Suppressor macrophage treated with lipopolysaccharide for 1 hour (primary cell): ENCODE measurements at places on chromosomes 11 and 22.
A peak's percentile ranks its signal among the peaks of the same experiment; 100 is the strongest.

GRCh38 chr11:114109206-114110090 lies 49.9 kb downstream of the ZBTB16 start:
- no peak for DNase-seq

GRCh38 chr11:76190376-76190775 lies 15.9 kb downstream of the WNT11 start:
- DNase-seq: no peak

DNA sequence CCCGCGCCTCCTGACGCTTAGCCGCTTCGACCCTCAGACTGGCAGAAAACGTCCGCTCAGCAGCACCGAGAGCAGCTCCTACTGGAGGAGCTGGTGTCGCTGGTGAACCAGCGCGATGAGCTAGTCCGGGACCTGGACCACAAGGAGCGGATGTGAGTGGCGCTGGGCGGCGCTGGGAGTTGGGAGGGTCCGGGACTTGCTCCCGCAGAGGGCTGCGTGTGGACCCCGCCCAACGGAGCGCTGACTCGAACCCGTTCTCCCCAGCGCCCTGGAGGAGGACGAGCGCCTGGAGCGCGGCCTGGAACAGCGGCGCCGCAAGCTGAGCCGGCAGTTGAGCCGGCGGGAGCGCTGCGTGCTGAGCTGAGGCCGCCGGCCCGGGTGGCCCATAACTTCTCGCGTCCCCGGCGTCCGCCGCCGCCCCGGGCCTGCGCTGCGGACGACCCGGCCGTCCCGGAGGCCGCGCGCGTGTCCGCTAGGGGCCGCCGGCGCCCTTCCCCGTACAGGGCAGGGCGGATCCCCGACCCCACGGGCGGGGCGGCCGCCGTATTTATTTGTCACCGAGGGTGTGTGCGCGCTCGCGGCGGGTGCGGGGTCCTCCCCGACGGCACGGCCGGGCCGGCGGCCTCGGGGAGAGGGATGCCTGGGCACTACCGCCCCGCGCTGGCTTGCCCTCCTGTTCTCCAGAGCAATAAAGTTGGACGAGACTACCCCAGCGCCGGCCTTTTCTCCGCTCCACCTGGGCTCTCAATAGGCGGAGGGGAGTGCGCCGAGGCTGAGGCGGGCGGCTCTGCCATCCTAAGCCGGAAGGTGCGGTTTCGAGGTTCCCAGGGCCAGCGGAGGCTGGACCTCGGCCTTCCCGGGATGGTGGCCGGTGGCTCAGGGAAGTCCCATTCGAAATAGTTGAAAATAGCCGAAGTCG lies 3.4 kb downstream of the KCNK7 start:
- DNase-seq: no peak

DNA sequence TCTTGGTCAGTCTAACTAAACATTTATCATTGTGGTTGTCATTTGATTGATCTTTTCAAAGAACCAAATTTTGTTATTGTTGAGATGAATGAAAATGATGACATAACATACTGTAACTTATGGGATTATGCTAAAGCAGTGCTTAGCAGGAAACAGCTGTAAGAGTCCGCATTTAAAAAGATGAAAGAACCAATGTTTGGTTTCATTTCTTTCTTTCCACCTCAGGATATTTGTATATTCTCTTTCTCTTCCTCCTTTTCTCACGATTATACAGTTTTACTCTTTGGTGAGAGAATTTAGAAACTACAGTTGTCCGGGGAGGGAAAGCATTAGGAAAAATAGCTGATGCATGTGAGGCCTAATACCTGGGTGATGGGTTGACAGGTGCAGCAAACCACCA lies 23.1 kb downstream of the PIH1D2 start:
- DNase-seq: peak; percentile 50

DNA sequence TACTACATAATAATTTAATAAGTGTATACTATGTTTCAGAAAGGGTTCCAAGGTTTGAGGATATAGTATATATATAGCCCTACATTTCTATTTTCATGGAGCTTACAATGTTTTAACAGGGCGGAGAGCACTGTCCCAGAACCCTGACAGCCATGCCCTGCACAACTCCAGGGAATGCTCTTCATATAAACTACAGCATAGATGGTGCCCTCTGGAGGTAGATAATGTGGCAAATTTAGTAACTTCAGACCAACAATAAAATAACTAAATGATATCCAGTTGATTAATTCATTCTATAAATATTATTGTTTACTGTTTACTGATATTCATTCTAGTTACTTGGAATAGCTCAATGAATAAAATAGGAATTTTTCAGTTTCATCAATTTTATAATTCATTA lies 693.7 kb upstream of the CCDC179 start:
- no peak for DNase-seq

DNA sequence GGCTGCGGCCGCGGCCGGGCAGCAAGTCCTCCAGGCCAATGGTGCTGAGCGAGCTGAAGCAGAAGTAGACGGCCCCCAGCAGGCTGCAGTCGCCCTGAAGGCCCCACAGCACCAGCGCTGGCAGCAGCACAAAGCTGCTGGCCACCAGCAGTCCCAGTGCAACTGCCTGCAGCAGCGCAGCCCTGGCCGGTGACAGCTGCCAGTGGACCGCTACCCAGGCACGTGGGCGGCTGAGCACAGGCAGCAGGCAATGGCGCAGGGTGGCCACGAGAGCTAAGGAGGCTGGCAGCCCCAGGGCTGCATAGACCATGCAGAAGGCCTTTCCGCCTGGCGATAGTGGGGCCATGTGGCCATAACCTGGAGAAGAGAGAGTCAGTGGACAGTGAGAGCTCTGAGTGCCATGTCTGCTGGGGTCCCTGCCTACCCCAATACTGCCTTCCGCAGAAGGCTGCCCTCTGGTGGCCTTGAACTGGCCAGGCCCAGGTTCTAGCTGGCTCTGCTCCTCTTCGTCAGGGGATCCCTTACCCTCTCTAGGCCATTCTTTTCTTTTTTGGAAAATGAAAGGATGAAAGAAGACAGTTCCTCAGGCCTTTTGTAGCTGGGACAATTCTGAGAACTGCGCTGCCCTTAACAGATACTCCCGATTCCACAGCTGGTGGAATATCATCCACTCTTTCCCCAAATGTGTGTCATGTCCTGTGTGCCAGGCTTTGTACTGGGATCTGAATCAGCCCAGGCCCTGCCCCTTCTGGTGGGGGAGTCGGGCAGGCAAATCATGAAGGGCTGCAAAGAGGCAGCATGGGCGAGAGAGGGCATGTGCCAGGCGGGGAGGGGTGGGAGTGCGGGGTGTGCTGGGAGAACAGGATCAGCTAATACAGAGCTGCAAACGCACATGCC lies 1.8 kb downstream of the KCNK7 start:
- peak; percentile 56 for DNase-seq

GRCh38 chr22:37940698-37941376 lies 12.6 kb downstream of the C22orf23 start:
- DNase-seq: peak; percentile 42

GRCh38 chr22:24706732-24707469 lies 67.6 kb downstream of the PIWIL3 start:
- DNase-seq: no peak

- DNase-seq: no peak
Observed at GRCh38 chr22:38733724-38734381, 21.9 kb downstream of the SUN2 start.

- DNase-seq: no peak
Observed at GRCh38 chr11:66749091-66749490, 20.1 kb upstream of the SPTBN2 start.

- peak; percentile 68 for DNase-seq
Observed at GRCh38 chr11:3109921-3110706, 52.9 kb upstream of the CARS1 start.

- no peak for DNase-seq
Observed at GRCh38 chr11:76026281-76026680, 180.0 kb downstream of the WNT11 start.

DNA sequence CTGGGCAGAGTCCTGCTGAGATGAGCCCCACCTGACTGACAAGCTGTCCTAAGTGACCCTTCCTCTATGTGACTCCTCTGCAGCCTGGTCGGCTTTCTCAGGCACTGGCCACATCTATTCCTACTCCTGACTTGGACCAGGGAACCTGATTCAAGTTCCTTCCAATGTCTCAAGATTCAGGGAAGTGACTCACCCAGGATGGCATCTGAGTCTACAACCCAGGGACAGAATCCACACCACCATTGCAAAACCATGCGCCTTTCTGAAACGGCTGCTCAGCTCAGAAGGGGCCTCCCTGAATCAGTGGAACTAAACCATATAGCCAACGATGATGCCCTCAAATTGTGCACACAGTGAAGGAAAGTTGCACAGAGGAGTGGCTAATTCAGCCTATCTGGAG lies 63.9 kb upstream of the CSNK2A3 start:
- peak; percentile 78 for DNase-seq

- no peak for DNase-seq
Observed at GRCh38 chr11:122156940-122157382, 40.9 kb upstream of the BLID start.

- DNase-seq: peak; percentile 14
Observed at GRCh38 chr11:128574576-128575011, 12.8 kb downstream of the ETS1 start.

DNA sequence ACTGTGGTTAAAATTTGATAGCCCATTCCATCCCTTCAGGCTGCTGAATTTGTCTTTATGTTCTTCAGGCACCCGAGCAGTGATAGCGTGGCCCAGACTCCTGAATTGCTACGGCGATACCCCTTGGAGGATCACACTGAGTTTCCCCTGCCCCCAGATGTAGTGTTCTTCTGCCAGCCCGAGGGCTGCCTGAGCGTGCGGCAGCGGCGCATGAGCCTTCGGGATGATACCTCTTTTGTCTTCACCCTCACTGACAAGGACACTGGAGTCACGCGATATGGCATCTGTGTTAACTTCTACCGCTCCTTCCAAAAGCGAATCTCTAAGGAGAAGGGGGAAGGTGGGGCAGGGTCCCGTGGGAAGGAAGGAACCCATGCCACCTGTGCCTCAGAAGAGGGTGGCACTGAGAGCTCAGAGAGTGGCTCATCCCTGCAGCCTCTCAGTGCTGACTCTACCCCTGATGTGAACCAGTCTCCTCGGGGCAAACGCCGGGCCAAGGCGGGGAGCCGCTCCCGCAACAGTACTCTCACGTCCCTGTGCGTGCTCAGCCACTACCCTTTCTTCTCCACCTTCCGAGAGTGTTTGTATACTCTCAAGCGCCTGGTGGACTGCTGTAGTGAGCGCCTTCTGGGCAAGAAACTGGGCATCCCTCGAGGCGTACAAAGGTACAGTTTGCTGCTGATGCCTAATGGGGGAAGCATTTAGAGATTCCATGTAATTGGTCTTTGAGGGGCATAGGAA lies 4.7 kb downstream of the MADD start:
- no peak for DNase-seq

DNA sequence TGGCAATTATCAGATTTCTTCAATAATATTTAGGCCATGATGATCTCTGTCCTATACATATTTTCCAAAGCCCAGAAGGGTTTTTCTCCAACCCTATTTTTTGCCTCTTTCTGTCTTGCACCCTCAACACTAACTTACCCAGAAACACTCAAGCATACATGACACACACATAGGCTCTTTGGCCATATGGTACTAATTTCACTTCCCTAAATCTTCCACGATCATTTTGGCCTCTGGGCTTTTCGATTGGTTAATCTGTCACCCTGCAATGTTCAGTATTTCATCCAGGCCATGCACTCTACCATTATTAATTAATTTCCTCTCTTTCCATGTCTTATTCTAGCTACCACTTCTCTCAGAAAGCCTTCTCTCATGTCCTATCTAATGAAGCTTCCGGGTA lies 59.8 kb downstream of the LUZP2 start:
- no peak for DNase-seq

DNA sequence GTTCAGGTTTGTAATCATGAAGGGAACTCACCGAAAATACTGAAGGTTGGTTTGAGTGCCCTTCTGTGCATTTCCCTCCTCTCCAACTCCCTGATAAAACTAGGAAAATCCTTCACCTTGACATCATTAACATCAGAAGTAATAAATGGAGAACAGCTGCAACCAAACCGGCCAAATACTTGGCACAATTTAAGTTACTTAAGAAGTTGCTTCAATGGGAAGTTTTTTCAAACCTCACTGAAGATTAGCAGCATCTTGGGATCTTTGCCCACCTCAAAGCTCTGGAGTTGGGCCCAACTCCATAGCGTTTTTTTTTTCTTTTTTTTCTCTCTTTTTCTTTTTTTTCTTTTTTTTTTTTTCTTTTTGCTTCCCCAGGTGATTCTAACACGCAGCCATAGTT lies 784.8 kb downstream of the KCNA4 start:
- DNase-seq: no peak

DNA sequence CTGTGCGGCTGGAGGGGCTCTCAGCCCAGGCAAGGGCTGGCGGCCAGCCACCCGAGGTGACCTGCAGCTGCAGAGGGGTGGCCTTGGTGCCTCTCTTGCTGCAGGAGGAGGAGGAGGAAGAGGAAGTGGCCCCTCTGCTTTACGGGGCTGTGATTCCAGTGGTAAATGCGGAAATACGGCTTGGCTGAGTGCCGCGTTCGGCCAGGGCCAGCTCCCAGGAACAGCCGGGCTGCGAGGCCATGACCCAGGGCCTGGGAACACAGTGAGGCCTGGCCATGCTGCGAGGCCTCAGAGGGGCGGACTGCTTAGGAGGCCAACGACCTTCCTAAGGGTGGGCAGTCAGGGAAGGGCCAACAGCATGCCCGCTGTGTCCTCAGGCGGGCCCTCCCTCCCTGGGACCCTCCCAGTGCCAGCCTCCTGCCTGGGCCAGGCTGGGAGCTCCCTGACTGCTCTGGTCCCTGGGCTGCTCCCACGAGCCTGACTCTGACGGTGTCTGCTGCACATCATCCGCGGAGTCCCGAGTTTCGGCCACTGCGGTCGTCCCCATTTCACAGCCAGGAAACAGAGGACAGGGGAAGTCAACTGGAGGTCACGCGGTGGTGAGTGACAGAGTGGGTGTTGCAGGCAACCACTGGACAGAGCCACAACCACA lies 20.8 kb upstream of the PPARA start:
- peak; percentile 87 for DNase-seq

- DNase-seq: peak; percentile 96
Observed at GRCh38 chr11:69040581-69041260, 8.0 kb upstream of the TPCN2 start.

DNA sequence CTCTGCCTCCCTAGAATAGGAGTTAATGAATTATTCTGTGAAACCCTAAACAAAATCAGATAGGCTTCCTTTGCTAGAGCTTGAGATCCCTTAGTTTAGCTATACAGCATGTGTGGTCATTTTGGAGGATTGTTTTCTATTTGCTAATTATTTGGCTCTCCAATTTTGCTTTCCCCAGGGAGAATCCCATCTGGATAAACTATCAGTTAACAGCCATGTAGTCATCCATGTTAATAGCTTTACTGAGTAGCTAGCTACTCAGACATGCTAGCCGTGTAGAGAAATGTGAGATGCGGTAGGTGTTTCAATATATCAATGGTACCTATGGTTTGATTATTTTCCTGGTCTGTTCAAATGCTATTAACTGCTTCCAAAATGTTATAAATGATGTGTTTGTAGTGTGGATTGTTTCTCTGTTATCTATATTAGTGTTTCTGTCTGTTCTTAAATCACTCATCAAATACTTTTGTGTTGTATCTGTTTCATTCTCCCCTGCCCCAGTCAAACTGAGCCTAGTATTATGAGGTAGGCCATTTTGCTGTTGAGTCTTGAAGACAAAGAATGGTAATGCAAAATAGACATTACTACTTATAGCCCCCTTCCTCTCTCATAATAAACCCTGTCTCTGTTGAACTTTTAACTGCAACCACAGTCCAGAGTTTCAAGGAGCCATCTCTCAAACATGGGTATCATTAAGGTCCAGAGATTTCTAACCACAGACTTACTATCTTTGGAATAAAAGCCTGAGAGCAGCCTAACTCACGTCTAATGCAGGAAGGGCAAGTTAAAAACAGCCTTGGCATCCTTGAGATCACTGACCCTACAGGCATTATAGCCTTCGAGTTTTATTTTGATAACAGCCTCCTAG lies 56.1 kb upstream of the GRAMD1B start:
- DNase-seq: no peak
